Right renal pelvis (tissue), 4 donors: ENCODE measurements at places on chromosomes 11 and 22.

DNA sequence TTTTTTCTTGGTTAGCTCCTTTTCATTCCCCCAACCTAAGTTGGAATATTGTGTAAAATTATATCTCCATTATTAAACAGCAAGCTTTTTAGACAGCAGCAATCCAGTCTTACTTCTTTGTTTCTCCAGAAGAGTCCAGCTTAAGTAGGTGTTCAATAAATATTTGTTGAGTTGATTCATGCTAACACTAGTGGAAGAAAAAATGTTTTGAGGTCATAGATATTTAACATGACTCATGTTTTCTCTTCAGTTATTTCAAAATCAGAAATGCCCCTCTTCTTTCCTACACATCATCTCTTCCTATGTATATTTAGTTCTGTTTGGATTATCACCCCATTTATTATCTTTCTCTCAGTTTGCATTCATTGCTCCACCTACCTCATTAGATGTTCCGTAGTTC, 20.3 kb downstream of the CCDC83 start:
- no peak for DNase-seq

GRCh38 chr22:17272511-17272991, 53.3 kb upstream of the ADA2 start:
- no peak for DNase-seq

DNA sequence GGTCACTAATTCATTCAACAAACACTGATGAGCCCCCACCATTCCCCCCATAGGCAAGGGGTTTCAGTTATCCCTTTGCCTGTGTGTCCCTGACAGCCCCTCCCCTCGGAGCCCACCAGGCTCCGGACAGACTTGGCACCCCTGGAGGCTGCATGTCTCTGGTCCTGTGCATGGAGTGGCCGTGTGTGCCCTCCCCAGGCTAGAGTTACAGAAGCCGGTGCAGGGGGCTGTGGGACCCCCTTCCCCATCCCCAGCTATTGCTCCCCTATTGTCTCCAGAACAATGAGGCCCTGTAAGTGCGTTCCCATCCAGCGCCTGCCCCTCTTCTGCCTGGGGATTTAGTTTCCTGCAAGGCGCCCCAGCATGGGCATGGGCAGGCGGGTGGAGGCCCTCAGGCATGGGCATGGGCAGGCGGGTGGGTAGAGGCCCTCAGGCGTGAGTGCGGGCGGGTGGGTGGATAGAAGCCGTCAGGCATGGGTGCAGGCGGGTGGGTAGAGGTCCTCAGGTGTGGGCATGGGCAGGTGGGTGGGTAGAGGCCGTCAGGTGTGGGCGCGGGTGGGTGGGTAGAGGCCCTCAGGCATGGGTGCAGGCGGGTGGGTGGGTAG, 1.5 kb downstream of the MUC2 start:
- DNase-seq: no peak

GRCh38 chr22:31106001-31106571, 1.3 kb downstream of the SELENOM start:
- no peak for DNase-seq

DNA sequence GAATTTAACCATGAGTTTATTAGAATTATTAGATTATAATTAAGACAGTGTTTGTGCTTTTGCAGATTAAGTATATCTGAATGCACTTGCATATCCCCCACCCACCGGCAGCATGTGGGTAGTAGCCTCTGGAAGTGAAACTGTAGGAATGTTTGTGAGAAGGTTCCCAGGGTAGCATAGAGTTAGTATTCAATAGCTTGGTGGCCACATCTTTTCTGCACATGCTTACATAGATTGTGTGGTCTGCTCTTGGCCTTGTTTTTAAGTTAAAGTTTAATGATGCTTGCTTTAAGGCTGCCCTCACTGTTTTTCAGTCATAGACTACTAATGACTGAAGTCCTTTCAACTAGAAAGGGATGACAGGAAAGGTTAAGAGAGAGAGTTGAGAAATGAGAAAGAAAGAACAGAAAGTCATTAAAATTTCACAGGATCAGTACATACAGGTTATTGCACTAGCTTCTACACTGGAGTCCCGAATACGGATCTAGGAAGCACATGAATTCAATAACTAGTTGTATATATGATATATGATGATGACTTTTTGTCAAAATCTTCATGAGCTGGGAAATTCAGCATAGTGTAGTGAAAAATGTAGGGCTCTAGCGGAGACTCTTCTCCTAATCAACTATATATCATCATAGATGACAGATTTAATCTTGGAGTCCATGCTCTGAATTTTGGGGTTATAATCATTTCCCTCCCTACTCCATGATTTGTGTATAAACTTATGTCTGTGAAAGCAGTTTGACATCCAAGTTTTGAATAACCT, 137.1 kb downstream of the ARHGAP42 start:
- DNase-seq: no peak

- no peak for DNase-seq
Observed at GRCh38 chr11:63564784-63565350, 1.7 kb upstream of the PLAAT2 start.

DNA sequence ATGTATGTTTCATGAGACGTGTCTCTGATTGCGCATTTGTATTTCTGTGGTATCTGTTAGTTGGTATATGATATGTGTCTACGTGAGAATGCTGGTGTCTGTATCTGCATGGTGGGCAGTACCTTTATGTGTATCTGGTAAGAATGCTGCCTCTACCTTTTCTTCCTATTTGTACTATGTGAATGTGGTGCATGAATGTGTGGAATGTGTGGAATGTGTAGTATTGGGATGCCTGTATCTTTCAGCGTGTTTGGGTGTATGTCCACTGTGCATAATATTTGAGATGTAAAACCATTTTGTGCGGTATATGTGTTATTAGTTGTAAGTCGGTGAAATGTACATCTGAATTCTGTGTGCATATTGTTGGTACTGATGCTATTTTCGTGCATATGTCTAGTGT, 2.3 kb upstream of the OR51E1 start:
- DNase-seq: no peak

DNA sequence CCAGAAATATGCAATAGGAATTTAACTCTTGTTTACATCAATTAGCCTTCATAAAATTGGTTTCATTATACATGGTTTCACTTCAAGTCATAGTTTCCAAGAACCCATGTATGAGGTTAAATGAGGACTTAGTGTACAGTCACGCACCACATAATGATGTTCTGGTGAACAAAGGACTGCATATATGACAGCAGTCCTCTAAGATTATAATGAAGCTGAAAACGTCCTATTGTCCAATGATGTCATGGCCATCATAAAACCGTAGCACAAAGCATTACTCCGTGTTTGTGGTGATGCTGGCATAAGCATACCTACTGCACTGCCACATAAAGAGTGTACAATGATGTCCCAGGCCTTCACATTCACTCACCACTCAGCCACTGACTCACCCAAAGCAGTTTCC, 31.1 kb downstream of the SMCO4 start:
- DNase-seq: no peak

DNA sequence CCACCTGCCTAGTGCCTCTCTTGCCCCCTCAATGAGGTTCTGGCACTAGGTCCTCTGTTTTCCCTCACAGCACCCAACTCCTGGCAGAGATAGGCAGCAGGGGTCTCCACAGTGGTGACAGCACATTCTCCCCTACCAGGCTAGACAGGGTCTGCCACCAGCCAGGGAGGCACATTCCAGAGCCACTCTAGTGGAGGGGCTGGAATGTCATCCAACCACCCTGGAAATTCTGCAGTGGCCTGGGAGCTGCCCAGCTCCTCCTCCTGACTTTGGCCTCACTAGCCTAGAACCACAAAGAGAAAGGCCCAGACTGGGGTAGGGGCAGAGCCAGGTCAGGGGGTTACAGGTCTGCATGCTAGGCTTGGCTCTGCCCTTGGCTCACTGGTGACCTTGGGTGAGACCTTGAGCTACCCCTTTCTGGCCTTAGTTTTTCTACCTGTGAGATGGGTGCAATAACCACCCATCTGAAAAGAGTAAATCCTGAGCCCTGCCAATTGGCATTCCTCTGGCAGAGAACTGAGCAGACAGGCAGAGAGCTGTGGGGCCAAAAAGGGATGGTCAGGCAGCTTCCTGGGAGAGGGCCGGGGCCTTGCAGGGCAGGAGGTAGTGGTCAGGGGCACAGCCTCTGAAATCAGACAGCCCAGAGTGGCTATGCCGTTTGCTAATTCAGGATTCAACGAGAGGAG, 7.1 kb downstream of the P2RY2 start:
- DNase-seq: no peak
